ENCODE measurements at places on chromosomes 6 and 20.

GRCh38 chr20:40144581-40144980 is 544.5 kb downstream of the MAFB start:
- no peak for DNase-seq

DNA sequence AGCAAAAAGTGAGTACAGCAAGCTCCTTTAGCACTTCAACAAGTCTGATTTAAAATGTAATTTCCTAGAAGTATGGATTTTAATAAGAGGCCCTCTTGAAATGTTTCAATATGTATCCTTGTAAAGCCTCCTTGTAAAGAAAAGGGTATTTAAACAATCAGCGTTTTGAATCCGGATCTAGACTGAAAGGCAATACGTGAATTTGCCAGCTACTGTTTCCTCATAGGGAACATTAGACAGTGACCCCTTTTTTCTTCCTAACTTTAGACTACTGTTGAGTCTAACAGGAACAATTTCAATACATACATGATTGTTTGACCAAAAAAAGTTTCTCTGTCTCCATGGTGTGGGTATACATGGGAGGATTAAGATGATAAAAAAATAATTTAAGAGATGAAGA is 395.0 kb downstream of the TFAP2A start:
- no peak for DNase-seq

DNA sequence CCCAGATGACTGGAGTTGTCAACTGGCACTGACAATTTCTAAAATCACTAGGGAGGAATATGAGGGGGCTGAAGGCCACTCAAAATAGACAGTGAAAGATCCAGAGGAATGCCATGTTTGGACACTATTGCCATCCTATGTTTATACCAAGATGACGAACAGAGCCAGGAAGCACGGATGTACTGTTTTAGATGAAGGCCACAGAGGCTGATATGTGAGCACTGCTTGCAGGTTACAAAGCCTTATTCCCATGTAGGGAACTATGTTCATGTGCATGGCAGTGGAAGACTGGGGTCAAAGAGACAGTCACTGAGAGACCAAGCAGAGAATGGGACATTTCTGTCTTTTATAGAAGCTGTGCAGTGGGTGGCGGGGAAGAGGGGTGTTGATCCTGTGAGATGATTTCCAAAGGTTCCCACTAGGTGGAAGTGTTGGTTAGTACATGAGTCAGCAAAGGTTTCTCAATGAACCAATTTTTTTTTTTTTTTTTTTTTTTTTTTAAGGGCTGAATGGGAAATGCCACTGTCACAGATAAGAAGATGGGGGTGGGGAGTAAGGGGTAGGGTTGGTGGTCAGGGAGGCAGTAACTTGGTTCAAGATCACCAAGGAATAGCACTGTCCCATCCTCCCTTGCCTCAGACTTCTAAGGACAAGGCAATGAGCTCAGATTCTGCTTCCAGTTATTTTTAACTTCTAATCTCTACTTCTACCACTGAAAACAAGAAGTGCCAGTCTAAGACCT is 46.7 kb upstream of the MOCS1 start:
- DNase-seq, result no peak

- DNase-seq, result no peak
Measured at GRCh38 chr6:3259491-3259958, 778 bp downstream of the PSMG4 start.
